Right ventricle myocardium superior (tissue), 1 donor: ENCODE measurements at places on chromosomes 6 and 20.

DNA sequence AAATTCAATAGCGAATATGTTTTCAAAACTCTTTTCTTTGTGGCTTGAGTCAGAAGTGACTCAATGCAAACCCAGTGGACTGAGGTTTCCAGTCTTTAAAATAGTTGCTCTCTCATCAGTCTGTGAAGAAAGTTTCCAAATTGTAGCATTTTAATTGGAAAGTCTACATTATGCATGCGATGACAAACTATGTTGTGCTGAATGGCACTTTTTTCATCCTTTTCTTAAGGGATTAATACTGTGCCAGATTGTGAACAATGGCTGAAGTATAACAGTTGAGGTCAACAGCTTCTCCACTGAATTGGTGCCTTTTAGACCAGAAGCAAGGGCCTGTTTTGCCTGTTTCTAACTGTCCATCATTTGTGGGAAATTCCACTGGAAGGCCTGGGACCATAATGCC is 377.1 kb downstream of the BTBD9 start:
- DNase-seq = no peak

GRCh38 chr6:166162599-166163342 is 4.9 kb downstream of the TBXT start:
- DNase-seq = no peak

GRCh38 chr6:130322673-130323268 is 43.0 kb upstream of the TMEM200A start:
- no peak for DNase-seq

DNA sequence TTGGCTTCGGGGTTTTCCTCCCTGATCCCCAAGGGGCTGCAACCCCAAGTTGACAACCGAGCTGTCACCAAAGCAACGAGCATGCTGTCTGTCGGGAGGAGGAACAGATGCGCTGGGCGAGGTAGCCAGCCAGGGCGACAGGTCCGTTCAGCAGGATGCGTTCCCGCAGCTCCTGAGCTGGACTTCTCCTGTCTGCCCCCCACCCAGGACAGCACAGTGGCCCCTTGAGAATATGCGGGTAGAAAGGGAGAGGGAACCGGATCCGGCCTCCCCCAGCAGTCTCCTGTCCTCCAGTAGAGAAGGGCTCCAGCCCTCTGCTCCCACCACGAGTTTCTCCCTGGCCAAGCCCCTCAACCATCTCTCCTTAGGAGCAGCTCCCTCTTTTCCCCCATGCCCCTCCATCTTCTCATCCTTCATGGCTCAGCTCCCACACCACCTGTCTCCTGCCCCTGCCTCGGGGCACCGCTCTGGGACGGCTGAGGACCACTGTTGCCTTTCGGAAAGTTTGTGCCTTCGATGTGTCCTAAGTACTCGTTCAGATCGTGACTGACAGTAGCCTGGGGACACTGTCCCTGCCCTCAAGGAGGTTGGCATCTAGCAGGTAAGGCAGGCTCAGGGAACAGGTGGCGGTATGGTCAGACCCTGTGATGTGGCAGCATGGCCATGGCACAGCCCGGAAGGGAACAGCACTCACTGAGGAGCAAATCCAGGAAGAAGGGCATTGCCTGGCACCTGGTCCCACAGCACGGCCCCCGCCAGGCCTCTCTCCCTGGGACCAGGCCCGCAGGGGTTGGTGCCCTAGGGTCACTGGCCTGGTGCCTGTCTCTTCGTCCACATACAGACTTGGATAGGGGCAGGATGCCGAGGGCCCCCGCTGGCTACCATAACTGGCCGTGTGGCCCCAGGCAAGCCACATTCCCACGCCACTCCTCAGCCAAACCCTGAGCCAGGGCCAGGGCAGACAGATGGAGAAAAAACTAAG is 96.3 kb downstream of the ASXL1 start:
- DNase-seq = no peak

DNA sequence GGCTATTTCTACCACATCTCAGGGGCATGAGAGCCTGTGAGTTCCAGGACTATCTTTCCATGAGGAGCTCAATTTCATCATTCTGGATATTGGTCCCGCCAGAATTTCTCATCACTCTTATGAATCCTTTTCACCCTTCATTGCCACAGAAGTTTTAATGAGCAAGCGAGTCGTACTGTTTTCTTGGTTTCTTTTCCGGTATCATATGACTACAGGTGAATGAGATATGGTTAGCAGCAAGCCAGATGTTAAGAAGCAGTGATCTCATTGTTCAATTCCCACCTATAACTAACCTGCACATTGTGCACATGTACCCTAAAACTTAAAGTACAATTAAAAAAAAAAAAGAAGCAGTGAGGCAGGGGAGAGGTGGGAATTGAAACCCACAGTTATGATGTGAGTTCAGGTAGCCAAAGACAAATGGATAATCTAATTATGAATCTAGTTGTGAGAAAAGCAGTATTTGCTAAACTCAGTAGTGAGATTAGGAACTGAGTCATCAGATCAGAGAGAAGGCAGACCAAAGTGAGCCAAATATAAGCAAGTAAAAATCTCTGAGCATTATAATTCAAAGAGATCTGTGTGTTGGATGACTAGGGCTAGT is 78.0 kb upstream of the ELOVL5 start:
- no peak for DNase-seq

DNA sequence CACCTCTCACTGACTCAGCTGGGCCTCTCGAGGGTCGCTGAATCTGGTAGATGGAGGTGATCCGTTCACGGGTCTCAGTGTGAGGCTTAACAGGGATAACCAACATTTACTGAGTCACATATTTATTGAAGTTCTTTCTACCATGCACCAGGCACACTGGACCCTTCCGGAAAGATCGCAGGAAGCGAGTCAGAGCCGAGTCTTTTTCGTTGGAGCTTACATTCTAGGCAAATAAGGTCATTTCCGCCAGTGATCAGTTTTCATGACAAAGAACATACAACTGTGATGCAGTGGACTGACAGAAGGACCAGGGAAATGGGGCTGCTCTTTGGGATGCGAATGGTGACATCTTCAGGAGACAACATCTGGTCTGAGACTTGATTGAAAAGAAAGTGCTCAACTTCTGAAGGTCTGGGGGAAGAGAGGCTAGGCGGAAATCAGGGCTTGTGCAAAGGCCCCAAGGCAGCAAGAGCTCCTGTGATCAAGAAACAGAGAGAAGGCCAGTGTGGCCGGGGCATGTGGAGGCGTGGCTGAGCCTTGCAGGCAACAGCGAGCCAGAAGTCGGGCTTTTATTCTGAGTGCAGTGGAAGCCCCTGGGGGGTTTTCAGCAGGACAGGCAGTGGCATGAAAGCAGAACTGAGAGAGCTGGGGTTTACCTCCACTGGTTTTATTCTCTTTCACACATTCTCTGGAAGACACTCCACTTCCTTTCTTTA is 56.7 kb downstream of the APCDD1L start:
- no peak for DNase-seq

DNA sequence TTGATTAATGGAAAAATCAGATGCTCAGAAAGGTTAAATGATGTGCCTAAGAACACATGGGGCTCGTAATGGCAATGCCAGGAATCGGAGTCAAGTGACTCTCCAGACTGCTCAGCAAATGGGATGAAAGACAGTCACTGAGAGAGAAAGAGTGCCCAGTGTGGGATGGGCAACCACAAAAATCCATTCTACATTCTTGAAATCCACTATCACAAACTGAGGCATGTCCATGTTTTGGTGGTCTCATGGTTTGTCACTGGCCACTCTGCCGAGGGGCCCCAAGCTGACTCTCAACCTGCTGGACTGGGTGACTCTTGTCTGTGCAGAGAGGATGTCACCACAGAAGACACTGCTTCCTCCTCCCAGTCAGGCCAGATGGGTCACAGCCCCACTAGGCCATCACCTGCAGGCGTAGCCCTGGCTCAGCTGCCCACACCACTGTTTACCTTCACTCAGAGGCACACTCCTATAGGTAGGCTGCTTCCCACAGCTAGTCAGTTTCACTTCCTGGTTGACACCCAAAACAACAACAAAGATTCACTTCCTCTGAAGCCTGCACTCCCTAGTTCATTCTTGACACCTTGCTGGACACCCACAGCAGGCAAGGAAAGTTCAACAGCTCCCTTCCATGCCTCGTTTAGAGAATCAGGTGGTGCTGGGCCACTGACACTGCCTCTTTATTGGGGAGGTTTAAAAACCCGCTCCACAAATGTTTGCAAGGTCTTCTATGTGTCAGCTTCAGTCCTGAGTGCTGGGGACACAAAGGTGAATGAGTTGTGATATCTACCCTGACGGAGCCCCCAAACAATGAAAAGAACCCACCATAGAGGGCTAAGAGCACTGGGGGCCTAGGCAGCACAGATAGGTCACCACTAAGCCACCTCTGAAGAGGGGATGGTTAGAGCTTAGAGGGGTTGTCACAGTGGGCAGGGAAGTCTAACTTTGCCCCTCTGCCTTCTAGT is 21.7 kb downstream of the MAP1LC3A start:
- no peak for DNase-seq
